ENCODE measurements at places on chromosomes 11 and 22.

GRCh38 chr11:59380263-59381059, 21.8 kb downstream of the OR5AN1 start:
- DNase-seq, result no peak

- DNase-seq, result no peak
Observed at GRCh38 chr22:45638834-45639746, 32.5 kb upstream of the ATXN10 start.

DNA sequence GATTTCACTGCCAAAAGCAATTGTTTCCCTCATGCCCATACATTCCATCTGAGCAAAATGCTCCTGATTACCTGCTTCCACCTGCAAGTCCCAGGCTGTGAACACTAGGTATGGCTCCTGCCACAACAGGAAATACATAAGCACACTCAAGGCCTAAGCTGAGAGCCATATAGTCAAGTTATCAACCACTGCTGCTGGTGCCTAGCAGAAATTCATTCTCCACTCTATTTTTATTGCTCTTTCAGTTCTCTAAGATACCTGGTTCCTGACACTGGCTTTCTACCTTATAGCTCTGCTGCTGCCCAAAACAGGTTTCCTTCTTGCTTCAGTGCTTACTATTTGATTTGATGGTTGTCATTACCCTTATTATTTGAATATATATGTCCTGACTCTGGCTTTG, 31.6 kb downstream of the SLC36A4 start:
- DNase-seq, result no peak

GRCh38 chr22:28023774-28024173, 104.7 kb upstream of the PITPNB start:
- no peak for DNase-seq

DNA sequence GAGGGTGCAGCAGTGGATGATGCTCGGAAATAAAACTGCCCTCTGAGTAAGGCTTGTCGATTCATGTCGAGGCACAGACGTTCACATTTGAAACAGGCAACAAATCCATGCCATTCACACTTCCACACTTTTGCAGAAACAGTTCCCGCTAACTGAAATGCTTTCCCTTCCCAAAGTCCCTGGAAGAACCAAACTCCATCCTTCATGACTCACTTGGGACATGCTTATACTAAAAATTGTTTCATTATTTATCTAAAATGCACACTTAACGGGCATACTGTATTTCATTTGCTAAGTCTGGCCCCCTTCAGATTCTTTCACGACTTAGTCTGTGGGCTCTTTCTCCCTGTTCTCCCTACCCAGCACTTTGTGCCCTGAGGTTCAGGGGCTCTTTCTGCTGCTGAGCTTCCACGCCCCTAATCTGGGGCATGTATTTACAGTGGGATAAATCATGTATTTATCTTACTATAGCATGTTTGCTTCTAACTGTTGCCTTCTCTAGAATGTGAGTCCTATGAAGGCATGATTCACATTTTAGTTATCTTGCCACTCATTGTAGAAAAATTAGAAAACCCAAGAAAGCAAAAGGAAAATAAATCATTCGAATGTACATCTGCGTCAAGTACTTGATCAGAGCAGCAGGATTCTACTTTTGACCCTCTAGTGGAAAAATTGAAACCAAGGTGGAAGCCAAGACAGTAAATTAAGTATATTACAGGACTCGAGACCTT, 12.5 kb downstream of the SCGB1A1 start:
- DNase-seq, result no peak

DNA sequence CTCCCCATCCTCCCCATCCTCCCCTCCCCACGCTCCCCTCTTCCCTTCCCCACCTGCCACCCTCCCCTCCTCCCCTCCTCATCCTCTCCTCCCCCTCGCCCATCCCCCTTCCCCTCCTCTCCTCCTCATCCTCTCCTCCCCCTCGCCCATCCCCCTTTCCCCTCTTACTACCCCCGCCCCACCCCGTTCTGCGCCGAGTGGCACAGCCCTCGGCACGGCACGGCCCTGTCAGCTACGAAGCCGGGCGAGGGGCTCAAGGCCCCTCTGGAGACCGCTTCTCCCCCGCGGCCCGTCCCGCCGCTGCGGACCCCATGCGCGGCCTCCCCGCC, 449.9 kb downstream of the OPCML start:
- DNase-seq, result no peak

DNA sequence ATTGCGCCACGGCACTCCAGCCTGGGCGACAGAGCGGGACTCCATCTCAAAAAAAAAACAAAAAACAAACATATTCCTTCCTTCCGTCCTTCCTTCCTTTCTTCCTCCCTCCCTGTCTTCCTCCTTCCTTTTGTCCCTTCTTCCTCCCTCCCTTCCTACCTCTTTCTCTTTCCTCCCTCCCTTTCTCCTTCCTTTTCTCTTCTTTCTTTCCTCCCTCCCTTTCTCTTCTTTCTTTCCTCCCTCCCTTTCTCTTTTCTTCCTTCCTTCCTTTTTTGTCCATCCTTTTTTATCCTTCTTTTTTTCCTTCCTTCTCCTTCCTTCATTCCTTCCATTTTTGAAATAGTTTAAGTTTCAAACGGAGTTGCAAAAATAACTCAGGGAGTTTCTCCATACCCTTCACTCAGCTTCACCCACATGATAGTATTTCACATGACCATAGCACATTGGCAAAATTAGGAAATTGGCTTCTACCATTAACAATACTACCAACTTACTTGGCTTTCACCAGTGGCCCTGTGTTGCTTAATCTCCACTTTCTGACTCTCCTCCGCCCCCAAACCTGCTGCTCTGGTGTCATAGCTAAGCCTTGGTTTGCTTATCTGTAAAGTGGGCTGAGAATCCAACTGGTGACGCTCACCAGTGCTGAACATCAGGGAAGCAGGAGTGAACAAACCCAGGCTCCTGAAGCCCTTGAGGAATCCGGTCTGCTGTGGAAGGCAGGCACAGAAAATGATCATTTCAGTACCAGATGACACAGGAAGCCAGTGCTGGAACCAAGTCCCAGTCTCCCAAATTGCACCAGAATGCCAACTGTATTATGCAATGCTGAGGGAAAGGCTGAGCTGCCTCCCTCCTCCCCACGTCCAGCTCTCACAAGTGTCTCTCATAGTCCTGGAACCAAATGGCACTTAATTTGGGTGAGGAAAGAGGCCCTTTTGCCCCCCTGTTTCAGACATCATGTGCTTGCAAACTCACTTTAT, 17.2 kb upstream of the CRYBB3 start:
- no peak for DNase-seq

DNA sequence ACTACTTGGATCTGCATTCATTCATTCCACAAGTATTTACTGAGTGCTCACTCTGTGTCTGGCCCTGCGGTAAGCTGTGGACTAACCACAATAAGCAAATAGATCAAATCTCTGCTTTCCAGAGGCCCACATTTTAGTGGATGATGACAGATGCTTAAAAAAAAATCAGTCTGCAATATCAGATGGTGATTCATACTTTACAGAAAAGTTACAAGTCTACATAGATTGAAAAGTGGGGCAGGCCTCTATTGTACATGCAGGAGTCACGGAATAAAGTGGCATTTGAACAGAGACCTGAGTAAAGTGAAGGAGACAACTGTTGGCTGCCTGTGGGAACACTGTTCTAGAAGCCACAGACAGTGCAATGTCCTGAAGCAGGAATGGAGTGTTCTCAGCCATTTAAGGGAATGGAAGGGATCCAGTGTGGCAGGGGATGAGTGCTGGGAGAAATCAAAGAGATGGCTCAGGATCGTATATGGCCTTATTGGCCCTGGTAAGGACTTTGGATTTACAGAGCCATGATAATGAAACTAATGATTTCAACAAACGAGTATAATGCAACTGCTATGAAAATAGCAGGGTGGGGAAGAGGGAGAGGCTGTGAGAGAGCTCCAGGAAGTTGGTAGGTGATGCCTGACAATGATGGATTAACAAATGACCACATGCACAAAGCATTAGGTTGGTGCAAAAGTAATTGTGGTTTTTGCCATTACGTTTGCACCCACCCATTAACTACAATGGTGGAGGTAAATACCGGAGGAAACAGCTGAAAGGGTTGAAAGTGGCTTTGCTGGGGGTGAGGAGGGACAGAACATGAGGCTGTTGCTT, 31.1 kb downstream of the TMEM45B start:
- no peak for DNase-seq

DNA sequence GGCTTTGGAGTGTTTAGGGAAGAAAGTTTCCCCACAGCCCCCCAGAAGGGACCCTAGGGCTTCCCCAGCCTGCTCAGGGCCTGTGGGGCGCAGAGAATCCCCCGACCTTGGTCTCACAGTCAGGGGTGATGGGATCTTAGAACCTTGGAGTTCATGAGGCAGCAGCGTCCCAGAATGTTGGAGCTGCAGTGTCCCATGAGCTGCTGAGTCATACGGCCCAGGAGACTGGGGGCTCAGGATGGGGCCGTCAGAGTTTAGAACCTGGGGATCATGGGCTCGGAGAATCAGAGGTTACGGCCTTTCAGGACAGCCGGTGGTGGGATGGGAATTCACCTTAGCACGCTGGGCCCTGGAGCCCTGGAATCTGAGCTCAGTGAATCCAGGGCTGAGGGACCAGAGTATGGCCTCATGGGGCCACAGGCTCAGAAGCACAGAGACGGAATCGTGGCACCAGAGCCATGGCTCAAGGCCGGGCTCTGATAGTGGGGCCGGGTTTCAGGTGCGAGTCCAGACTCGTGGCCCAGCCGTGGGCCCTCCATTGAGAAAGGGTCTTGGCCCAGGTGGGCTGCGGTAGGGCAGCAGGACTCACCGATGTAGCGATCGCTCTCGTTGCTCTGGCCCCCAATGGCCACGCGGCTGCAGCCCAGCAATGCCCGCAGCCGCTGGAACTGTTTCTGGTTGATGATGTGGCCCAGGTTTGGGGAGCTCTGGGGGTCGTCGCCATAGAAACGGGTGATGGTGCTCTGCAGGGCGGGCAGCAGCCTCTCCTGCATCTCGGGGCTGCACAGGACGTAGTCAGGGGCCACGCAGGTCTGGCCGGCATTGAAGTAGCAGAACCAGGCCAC, 9.5 kb downstream of the ALDH3B2 start:
- no peak for DNase-seq

- DNase-seq, result peak; percentile 43
Observed at GRCh38 chr11:65505466-65506289, 6.8 kb downstream of the MALAT1 start.

DNA sequence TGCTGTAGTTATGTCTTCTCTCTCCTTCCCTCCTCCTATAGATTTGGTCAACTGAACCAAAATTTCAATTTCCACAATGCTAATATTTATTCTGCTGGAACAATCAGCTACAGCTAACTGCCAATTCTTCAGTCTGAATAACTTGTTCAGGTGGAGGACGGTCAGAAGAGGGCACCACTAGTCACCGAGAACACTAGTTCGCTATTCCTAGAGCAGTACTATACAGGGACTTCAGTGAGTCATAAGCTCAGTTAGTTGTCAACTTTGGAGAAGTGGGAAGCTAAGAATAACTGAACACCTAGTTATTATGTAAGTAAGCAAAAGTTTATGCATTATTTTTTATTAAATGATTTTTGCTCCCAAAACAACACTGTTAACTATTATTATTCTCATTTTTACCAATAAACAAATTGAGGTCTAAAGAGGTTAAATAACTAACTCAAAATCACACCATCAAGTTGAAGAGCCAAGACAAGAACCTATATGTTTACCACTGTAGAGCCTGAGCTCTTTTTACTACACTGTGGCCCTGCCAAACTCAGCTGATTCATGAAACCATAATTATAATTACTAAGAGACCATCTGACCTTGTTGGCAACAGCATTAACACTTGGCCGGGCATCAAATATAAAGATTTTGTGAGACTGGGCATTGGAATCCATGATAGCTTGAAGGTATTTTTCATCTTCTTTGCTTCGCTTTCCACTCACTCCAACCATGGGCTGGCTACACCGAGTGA, 59.0 kb downstream of the CEP57 start:
- peak; percentile 13 for DNase-seq

DNA sequence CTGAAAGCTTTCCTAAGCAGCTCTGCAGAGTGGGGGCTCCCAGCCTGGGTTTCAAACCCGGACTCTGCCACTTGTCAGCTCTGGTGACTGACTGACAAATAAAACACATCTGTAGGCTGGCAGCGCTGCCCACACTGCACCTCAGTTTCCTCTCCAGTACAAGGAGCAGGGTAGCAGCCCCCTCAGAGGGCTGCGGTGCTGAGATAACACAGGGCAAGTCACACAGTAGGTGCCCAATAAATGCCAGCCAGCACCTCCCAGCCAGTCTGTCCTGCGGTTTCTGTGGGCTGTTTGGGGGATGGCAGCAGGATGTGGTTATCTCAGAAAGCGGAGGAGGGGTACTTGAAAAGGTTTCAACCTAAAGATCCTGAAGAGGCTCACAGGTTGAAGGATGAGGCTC, 1.5 kb downstream of the SYT12 start:
- peak; percentile 67 for DNase-seq

DNA sequence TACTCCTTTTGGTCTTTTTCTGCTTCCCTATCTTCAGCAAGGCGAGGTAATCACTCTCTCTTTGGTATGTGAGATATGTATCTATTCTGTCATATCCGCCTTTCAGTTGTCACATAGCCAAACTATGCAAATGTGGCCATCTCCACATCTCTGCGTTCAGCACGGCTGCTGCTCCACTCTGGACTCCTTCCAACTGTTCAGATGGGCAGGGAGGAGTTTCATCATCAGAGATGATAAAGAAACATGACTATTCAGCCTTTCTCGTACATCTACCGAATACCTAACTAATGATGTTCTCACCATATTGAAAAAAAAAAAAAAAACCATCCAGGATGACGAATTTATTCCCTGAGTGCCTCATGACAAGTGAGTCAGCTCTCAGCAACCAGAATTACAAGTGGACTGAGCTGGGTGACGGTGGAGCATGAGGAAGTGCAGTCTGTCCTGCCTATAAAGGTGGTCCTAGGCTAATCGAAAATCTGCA, 899.6 kb downstream of the OPCML start:
- DNase-seq, result no peak

- DNase-seq, result no peak
Observed at GRCh38 chr11:62777389-62777788, 6.2 kb downstream of the TAF6L start.

DNA sequence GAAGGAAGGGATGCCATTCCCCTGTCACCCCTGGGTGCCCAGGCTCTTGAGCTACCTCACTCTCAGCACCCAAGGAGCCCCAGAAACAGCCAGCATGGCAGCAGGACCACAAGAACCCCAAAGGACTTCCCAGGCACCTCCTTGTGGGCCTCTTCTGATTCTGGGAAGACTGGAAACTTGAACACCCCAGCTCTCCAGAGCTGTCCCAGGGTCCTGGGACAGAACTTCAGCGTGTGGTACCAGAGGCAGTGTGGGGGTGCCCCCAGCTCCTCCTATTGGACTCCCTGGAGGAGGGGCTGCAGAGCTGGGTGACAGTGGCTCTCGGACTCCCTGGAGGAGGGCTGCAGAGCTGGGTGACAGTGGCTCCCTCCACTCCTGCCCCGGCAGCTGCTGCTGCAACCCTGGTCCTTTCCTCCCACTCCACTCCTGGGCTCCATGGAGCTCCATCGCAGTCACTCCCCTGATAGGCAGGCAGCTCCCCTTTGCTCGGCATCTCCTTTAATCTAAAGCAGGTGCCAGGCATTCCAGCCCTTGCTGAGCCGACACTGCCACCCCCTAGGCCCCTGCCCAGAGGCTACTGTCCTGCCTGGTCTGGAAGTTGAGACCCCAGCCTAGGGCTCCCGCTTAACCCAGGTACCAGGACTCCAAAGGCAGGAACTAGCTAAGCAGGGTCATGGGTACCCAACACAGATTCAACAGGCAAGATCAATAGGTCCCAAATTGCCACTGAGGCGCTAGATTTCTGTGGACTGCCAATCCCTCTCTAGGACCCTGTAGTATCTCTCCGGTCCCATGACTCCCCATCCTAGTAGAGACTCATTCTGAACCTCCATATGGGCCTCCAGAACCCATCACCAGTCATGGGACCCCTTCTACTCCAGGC, 2.7 kb downstream of the BCL9L start:
- no peak for DNase-seq

GRCh38 chr11:120172054-120172911, 34.4 kb upstream of the TRIM29 start:
- DNase-seq, result peak; percentile 21

GRCh38 chr22:35219012-35219411, 38.3 kb upstream of the HMGXB4 start:
- no peak for DNase-seq
